ENCODE measurements at places on chromosomes 12 and 14.
A peak's percentile ranks its signal among the peaks of the same experiment; 100 is the strongest.

DNA sequence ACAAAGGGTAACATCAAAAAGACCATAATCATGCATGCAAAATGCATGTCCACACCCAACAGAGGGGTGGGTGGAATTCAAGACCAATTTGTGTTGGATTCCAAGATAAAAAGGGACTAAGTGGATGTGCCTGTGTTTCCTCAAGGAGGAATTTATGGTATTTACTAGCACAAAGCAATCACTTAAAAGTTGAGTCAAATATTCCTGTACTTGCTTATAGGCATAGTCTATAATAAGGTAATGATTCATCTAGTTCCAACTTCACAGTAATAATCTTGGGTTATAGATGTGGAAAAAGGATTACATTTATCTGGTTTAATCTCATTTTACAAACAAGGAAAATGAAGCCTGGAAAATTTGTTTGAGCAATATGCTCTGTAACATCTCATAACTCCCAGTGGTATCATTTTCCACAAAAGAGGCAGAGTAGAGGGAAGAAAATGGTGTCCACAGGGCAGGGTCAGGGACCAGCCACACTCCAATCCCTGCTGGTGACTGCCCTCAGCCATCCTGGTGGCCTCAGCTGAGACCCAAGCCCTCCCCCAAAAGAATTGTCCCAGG is 80.8 kb upstream of the REP15 start:
- no peaks in the 10 kb centered on the region for H3K36me3 ChIP-seq
- H3K4me3 ChIP-seq: no peak overlapping the region
- peak overlapping the region; percentile 29 for H3K27ac ChIP-seq

DNA sequence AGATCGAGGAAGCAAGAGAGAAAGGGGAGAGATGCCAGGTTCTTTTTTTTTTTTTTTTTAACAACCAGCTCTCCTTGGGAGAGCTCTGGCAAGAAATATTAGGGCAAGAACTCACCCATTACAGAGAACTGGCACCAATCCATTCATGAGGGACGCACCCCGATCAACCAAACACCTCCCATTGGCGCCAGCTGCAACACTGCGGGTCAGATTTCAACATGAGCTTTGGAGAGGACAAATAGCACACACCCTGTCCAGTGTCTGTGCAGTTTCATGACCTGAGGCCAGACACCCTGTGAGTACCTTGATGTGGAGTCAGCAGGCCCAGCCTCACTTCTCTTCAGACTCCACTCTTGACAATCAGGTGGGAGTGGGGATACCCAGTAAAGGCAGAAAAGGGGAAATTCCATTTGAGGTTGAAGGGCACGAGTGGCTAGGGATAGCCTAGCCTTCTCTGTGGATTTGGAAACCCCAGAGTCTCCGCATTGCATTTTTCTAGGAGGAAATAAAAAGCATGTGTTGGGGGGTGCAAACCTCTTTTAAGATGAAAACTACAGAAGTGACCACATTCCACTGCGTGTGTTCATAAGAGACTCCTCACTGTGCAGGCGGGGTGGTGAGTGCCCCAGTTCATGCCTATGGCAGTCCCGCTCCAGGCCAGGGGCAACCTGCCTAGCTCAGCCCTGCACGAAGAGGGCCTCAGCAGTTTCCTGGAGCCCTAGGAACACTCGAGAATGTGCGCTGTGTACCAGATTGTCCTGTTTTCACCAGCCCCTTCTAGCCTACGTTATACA is 42.4 kb upstream of the GPATCH2L start:
- H3K36me3 ChIP-seq: no peaks in the 10 kb centered on the region
- H3K27me3 ChIP-seq: peaks cover 14% of the 10 kb centered on the region
- no peaks in the 10 kb centered on the region for H3K4me1 ChIP-seq

- no peak for DNase-seq
- H3K4me3 ChIP-seq: no peak overlapping the region
- no peaks in the 10 kb centered on the region for H3K27me3 ChIP-seq
- H3K4me1 ChIP-seq: no peaks in the 10 kb centered on the region
These were observed 17.1 kb downstream of the SYT1 start for GRCh38 chr12:78881685-78882084.

DNA sequence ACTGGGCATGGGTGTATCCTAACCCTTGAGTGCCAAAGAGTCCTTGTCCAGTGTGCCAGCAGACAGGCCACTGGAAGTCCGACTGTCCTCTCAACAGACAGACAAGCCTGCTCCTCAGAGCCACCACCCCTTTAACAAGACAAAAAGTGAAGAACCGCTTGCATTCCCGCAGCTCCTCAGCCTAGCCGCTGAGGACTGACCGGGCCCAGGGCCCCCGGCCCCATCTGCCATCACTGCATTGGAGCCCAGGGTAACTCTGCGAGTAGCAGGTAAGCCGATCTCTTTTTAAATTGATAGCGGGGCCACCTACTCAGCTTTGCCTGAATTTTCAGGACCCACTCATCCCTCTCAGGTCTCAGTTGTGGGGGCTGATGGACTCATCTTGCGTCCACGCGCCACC is 68.9 kb downstream of the MOK start:
- H3K4me1 ChIP-seq: no peaks in the 10 kb centered on the region
- H3K36me3 ChIP-seq: no peaks in the 10 kb centered on the region
- no peak for DNase-seq
- H3K4me3 ChIP-seq: no peak overlapping the region

DNA sequence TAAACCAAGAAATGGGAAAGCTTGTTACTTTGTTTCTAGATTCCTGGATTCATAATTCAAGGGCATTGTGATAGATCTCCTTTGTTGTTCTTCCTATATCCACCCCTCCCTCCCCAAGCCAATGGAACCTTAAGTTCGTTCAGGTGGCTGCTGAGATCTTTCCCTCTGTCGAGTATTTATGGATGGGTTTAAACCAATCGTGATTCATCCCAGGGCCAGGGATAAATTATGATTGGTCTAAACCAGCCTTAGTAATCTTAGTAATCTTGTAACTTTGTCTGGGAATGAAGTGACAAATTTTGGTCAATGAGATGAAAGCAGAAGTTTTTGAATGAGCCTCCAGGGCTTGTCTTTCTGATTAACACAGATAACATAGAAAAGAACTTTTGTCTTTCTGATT is 56.1 kb upstream of the PCED1B start:
- no peaks in the 10 kb centered on the region for H3K36me3 ChIP-seq
- no peak overlapping the region for H3K4me3 ChIP-seq
- peaks cover 5% of the 10 kb centered on the region for H3K4me1 ChIP-seq

GRCh38 chr14:54584097-54584496 is 17.2 kb downstream of the SAMD4A start:
- no peaks in the 10 kb centered on the region for H3K27me3 ChIP-seq
- H3K4me3 ChIP-seq: no peak overlapping the region
- no peak overlapping the region for H3K27ac ChIP-seq
- no peak for DNase-seq
- H3K4me1 ChIP-seq: no peaks in the 10 kb centered on the region
- no peaks in the 10 kb centered on the region for H3K36me3 ChIP-seq

DNA sequence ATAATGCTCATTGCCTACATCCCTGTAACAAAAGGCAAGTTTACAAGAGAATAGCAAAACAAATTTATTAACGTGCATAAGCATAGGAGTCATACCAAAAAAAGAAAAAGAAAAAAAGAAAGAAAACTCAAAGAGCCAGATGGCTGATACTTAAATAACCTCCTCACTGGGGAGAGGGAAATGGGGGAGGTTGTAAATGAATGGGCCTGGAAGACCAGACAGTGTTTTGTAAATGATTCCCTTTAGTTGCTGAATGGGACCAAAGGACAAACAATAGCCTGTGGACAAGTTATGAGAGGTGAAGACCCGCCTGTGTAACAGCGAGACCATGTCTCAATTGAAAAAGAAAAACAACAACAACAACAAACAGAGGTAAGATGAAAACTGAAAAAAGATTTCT is 35.3 kb downstream of the CAPS2 start:
- no peaks in the 10 kb centered on the region for H3K27me3 ChIP-seq
- H3K27ac ChIP-seq: no peak overlapping the region
- H3K4me1 ChIP-seq: no peaks in the 10 kb centered on the region
- no peaks in the 10 kb centered on the region for H3K36me3 ChIP-seq

GRCh38 chr12:100348657-100349454 is 8.0 kb upstream of the SLC17A8 start:
- H3K4me1 ChIP-seq: no peaks in the 10 kb centered on the region
- no peaks in the 10 kb centered on the region for H3K27me3 ChIP-seq
- no peaks in the 10 kb centered on the region for H3K36me3 ChIP-seq
- DNase-seq: no peak
- H3K4me3 ChIP-seq: no peak overlapping the region

GRCh38 chr12:89225808-89226411 is 126.4 kb downstream of the DUSP6 start:
- H3K4me3 ChIP-seq: no peak overlapping the region
- no peak overlapping the region for H3K27ac ChIP-seq
- peaks cover 3% of the 10 kb centered on the region for H3K4me1 ChIP-seq
- DNase-seq: peak; percentile 33

- DNase-seq: no peak
- no peak overlapping the region for H3K27ac ChIP-seq
- H3K4me3 ChIP-seq: no peak overlapping the region
- no peaks in the 10 kb centered on the region for H3K4me1 ChIP-seq
- no peaks in the 10 kb centered on the region for H3K36me3 ChIP-seq
These were observed 25.1 kb upstream of the GPHB5 start for GRCh38 chr14:63343878-63344277.

DNA sequence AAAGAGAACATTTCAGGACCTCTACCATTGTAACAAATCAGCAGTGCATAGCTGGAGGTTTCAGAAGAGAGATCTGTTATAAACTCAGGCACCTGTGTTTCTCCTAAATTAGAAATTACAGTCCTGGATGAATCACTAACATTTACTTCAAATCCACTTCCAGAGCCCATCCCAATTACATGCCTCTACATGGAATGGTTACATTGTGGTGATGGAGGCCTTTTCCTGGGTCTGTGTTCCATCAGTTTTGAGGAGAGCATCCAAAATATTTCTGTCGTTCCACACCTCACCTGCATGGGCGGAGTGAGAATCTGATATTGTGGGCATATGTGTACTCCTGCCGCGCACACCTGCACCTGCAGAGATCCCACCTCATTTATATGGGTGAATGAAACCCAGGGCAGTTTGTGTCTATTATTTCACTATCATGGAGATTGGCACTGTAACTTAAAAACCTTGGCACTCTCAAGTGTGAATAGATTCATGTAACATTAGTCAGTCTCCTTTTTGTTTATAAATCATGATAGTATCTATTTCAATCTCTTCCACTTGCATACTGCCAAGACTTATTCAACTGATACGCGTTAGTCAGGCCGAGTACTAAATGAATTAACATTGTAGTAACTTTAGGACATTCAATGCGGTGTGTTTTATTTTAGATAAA is 215.1 kb upstream of the FAR2 start:
- no peak overlapping the region for H3K27ac ChIP-seq
- H3K4me3 ChIP-seq: no peak overlapping the region
- no peak for DNase-seq

- peak; percentile 84 for DNase-seq
- H3K27ac ChIP-seq: peak within 1 kb of the TSS; percentile 35
- peaks cover 52% of the 10 kb centered on the region for H3K4me1 ChIP-seq
- H3K4me3 ChIP-seq: peak within 1 kb of the TSS; percentile 57
- no peaks in the 10 kb centered on the region for H3K36me3 ChIP-seq
These were observed at the start of gene PAX9 for GRCh38 chr14:36661506-36662257. Gene PAX9 (plus strand): TSS chr14:36661860. CDS start chr14:36662090, 230 bp downstream.

GRCh38 chr14:79162833-79163232 is 992.7 kb downstream of the NRXN3 start:
- no peak overlapping the region for H3K4me3 ChIP-seq
- no peak overlapping the region for H3K27ac ChIP-seq
- DNase-seq: no peak
- H3K27me3 ChIP-seq: no peaks in the 10 kb centered on the region

- H3K4me3 ChIP-seq: no peak overlapping the region
- H3K27me3 ChIP-seq: no peaks in the 10 kb centered on the region
- DNase-seq: no peak
- H3K36me3 ChIP-seq: peaks cover 18% of the 10 kb centered on the region
- H3K4me1 ChIP-seq: no peaks in the 10 kb centered on the region
These were observed 28.6 kb downstream of the BRMS1L start for GRCh38 chr14:35854696-35855270.

- DNase-seq: no peak
- H3K4me1 ChIP-seq: no peaks in the 10 kb centered on the region
- H3K36me3 ChIP-seq: no peaks in the 10 kb centered on the region
- H3K4me3 ChIP-seq: no peak overlapping the region
- H3K27me3 ChIP-seq: no peaks in the 10 kb centered on the region
These were observed 404.8 kb downstream of the ATP23 start for GRCh38 chr12:58346032-58346632.
